ENCODE measurements at places on chromosomes 16 and 17.

GRCh38 chr17:1089915-1090314 lies 89.9 kb downstream of the ABR start:
- DNase-seq = no peak

DNA sequence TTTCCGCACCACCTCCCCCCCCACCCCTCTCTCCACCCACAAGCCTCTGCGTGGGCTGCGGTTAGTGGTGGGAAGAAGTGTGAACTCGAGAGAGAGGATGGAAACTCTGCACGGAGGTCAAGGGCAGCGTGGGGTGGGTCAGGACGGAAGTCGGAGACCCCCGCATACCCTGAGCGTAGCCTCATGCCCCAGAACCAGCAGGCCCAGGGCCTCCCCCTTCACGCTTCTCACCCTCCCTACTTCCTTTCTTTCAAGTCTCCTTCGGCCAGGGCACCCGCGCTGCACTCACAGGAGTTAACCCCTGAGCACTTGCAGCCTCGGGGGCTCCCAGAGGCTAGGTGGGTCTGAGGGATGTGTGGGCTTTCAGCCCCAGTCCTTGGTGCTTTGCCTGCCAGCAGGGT lies 9.2 kb downstream of the TBKBP1 start:
- peak; percentile 69 for DNase-seq

DNA sequence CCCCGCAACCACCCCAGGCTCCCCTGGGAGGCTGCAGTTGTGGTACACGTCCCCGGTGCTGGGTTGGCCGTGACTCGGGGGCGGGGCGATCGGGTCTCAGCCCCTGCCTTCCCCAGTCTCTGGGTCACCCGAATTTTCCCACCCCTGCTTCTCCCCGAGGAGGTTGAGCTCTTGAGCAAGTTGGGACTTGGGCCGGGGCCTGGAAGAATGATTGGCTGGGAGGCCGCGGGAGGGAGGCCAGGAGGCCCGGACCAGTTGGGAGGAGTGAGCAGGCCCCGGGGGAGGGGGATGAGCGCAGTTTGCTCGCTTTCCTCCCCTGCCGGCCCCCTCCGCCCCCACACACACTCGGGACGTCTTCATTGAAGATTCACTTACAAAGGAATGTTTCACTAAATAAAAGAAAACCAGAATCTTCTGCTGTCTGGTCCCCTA lies 4.5 kb upstream of the HEXIM1 start:
- no peak for DNase-seq

DNA sequence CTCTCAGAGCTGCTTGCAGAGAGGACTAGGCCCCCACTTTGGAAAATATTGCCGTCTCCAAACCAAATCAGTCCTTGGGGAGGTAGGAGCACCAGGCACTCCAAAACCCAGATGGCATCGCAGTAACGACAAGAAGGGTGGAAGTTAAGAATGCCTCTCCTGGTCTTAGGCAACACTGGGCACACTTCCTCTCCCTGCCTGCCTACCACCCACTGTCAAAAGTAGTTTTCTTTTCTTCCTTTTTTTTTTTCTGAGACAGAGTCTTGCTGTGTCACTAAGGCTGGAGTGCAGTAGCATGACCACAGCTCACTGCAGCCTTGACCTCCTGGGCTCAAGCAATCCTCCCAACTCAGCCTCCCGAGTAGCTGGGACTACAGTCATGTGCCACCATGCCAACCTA lies 47.2 kb downstream of the SRL start:
- no peak for DNase-seq

- no peak for DNase-seq
Measured at GRCh38 chr16:80931801-80932707, 74.6 kb downstream of the CMC2 start.

GRCh38 chr17:9931144-9931741 lies 26.2 kb upstream of the RCVRN start:
- DNase-seq = no peak

DNA sequence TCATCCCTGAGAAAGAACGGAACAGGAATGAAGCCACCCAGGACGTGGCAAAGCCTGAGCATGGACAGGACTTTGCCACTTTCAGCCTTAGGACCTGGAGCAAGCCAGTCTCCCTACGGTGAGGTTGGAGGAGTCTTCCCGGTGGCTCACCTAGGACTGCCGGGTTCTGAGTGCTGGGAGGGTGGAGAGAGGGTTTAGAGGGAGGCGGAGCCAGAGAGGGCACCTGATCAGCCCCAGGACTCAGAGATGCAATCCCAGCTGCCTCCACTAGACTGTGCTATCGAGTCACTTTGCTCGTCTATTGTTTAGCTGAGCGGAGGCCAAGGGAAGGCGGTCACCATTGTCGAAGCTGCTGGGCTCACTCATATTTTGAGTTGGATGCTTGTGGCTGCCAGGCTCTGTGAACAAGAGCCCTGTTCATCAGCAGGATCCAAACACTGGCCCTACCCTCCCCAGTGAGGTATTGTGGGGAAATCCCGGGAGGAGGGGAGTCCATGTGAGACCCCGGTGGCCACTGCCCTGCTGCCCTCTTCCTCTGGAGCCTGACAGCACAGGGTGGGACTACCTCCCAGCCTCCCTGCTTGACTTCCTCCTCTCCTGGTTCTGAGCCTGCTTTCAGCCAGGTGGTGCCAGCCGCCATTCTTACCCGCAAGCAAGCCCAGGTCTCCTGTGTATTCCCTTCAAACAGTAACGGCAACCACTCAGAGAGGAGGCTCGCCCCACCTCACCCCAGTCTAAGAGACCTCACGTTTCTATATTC lies 7.0 kb downstream of the KRT14 start:
- peak; percentile 45 for DNase-seq

GRCh38 chr17:27630607-27631410 lies at the start of gene LGALS9:
TSS of gene LGALS9 (plus strand) at chr17:27631188. CDS start at chr17:27631266, 78 bp downstream.
- DNase-seq = no peak

DNA sequence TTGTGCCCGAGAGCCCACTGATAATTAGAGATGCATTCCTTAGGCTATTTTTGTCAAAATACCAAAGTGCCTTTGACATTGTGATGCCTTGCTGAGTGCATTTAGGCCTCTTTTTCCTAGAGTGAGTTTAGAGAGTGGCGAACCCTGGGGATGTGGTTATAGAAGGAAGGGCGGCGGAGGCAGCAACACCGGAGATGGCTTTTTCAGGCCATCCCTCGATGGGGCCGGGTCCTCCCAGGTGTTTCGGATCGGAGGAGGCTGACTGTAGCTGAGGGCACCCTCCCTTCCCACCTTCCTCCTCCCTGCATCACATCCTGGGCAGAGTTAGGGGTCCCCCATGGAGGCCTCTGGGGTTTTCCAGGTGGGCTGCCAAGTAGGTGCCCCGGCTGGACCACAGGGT lies 6.6 kb upstream of the SNAI3 start:
- DNase-seq = no peak

- peak; percentile 18 for DNase-seq
Measured at GRCh38 chr16:15907863-15908478, 19.6 kb upstream of the CEP20 start.

DNA sequence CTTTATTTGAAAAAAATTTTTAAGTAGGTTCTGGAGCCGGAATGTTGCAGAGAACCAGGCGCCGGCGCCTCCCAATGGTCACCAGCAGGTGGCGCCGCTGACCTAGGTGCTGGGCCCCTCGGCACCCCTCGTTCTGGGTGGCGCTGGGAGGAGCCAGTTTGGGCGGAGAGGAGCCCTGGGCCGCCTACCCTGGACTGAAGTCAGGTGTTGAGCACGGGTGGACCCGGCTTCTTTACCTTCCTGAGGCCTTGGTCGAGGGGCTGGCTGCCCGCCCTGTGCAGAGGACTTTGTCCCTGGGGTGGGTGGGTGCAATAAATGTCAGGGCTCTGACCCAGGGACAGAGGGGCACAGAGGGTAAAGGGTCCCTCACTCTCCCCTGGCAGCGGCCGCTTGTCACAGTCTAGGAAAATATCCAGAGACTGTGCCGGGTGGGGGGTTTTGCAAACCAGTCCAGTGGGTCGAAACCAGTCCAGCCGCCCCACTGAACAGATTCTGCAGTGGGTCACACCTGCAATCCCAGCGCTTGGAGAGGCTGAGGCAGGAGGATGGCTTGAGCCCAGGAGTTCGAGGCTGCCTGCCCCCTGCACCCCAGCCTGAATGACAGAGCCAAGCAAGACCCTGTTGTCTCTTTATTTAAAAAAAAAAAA lies 30.1 kb upstream of the TNFRSF13B start:
- peak; percentile 78 for DNase-seq

- DNase-seq = no peak
Measured at GRCh38 chr16:17370223-17370707, 100.5 kb downstream of the XYLT1 start.

Data from activated CD8-positive, alpha-beta memory T cell treated with anti-CD3 and anti-CD28 coated beads, Interleukin-2, amount 50 U/mL, for 4 hours (primary cell).